ENCODE measurements at places on chromosomes 3 and 15.
A peak's percentile ranks its signal among the peaks of the same experiment; 100 is the strongest.

DNA sequence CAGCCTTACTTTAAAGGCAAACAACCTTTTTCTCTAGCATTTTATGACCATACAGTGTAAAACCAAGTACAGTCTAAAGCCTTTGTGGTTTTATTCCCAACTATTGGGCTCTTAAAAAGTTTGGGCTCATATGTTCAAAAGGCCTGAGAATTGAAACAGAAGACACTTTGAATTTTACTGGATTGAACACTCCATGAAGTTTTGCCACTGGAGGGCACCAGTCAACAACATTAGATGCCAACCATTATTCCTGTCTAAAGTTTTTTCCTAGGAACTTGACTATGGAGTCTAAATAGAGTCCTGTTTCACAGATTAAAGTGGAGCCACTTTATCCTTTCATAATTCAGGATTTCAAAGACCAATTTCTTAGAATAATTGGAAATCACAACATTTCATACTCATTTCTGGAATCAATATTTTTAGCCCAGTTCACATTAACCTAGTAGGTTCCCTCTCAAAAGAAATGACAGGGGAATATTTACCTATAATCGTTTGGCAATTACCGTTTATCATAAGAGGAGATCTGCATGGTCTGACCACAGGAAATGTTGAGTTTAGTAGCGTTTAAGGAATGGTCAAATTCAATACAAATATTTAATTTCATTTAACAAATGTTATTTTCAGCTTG, 244.1 kb upstream of the PDZRN3 start:
- DNase-seq = no peak

DNA sequence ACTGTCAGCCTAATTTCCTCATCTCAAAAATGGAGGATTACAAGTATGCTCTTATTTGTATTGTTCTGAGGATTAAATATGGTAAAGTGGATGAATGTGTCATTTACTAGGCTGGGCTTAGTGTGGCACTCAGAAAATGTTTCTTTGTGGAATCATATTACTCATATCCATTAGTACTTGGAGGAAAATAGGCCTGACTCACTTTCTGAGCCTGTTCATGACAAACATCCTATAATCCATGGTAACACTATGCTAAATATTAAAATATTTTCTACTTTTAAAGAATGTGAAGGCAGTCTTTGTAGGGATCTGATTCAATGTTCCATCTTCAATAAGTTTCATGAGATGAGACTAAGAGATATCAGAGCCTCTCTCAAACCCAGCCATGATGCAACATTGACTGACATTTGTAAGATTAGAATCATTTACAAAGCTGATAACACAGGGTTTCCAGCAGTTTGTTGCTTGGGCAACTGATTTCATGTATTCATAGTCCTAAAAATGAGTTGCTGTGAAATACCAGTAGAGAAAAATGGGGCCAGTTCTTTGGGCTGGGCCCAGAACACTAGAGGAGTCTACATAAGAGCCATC, 1048.5 kb downstream of the NTRK3 start:
- no peak for DNase-seq

DNA sequence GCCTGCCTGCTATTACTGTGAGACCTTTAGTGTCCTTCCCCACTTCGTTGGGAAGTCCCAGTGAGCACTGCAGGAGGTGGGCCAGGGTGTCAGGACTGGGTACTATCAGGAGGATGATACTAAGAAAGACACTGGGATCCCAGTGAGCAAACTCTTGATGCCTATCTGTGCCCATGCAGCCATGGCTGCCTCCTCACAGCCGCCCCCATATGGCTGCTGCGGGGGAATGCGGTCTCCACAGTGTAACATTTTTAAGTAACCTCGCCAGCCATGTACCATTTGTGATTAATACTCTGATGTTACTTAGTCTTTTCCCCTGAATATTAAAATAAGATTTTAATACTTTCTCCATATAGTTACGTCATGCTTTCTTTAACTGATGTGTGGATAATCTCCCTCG, 312.2 kb downstream of the RYR3 start:
- no peak for DNase-seq

- peak; percentile 92 for DNase-seq
Measured at GRCh38 chr15:75625542-75626347, at the start of gene SNUPN. Gene SNUPN (minus strand): TSS chr15:75625725. CDS start chr15:75621051, 4,674 bp downstream.

GRCh38 chr3:20060974-20061685, 20.9 kb downstream of the KAT2B start:
- no peak for DNase-seq

DNA sequence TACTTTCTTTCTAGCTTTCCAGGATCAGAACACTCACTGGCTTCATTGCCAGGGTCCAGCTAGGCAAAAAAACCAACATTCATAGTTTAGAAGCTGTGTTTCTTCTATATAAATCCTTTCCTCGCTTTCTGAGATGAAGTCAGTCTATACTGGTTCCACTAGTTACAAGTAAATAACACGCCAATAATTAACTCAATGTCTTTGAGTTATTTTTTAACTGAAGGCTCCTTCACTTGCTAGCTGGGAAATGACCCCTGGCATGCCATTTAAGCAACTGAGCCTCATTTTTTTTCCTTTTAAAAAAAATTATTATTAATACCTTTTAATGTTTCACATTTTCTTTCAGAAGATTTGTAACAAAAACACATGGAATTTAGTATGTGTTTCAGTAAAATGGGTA, 2.1 kb upstream of the CCDC174 start:
- DNase-seq = no peak

GRCh38 chr3:72811571-72811970, 36.7 kb downstream of the SHQ1 start:
- DNase-seq = no peak

DNA sequence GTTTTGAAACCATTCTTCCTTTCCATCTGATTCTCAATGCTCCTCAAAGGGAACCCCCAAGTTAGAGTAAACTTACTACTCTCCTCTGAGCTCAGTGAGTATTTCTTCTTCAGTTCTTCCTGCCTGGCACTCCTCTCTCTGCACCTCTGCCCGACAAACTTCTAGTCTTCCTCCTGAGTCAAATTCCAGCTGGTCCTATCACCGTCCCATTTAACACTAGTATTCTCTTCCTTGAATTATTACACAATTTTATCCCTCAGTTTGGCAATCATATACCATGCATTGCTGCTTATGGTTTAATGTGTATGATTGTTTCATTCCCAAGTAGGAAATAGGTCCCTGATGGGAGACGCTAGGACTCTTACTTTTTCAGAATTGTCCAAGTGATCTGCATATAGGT, 279.7 kb downstream of the MECOM start:
- DNase-seq = no peak

- no peak for DNase-seq
Measured at GRCh38 chr3:128263946-128264345, 110.7 kb downstream of the EEFSEC start.

DNA sequence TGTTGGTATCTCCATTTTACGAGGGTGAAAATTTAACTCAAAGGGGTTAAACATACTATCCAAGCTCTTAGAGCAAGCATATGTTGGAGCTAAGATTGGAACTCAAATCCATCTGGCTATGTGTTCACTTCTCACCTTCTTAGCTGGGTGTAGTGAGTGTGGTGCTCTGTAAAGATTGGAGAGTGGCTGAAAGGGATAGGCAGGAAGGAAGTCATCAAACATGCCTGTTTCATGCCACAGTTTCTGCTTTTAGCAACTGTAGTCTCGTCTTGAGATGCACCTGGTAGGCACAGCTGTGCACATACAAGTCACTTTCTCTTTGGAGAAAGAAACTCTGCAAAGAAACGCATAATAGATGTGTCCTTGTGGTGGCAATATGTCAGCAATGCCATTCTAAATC, 189.1 kb upstream of the MDFIC2 start:
- no peak for DNase-seq

DNA sequence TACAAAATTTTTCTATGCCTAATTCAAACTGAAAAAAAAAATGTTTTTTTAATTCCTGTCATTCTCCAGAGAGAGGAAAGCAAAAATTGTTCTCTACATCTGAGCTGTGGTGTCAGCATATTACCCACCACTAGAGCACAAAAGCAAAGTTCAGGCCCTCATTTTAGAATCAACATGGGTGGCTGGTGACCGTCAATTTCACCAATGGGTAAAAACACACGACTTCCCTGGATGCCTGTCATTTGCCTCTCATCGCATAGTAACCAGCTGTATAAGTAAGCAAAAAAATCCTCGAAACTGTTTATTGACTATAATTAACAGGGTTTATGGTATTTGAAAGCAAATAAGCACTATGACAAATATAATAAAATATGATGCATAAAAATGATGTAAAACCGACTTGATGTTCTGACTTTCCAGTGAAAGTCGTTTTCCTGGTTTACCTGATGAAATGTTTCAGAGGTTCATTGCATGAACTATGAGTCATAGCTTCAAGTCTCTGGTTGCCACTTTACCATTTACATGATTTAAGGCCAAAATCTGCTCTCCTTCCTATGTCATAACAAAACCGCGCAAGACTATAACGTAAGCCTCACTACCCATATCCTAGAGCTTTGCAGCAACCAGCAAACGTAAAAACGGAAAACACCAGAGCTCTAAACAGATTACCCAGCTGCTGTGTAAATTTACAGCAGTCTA, 60.5 kb downstream of the THBS1 start:
- DNase-seq = no peak

DNA sequence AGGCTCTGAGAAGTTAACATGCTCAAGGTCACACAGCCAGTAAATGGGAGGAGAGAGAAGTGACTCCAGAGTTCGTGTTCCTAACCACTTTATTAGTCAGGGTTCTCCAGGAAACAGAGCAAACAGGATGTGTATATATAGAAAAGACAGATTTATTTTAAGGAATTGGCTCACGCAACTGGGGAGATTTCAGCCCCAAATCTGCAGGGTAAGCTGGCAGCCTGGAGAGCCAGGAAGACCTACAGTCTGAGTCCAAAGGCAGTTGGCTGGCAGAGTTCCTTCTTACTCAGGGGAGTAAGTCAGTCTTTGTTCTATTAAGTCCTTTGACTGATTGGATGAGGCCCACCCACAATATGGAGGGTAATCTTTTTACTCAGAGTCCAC, 118.2 kb upstream of the PROK2 start:
- DNase-seq = no peak

DNA sequence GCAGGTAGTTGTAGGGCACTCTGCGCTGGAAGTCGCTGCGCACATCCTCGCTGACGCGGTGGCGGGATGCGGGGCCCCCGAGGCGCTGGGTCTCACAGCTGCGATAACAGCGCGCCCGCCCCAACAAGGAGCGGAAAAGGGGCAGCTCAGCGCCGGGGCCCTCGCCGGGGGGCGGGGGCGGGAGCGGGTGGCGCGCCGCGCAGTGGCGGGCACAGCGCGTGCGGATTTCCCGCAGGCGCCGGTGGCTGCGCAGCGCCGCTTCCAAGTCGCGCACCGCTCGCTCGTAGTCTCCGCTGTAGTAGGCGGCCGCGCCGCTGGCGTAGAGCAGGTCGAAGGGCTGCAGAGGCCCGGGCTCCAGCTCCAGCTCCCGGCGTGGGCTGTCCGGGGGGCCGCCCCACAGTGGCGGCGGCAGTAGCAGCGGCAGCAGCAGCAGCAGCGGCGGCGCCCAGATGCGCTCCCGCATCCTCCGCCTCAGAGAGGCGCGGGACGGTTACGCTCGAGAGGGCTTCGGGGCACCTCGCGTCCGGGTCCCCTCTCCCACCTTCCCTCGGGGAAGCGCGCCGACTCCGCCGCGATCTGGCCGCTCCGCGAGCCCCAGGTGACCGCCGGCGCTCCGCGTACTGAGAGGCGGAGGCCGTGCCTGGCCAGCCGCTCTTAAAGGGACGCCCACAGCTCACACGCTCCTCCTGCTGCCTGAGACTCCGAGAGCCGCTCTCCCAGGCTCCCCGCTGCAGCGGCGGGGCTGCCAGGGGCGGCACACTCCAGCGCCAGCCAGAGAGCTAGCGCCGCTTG, at the start of gene P3H2:
TSS of gene P3H2 (minus strand) at position 629 of the 792 bp plus-strand sequence. CDS start at position 463, 166 bp downstream.
- peak; percentile 19 for DNase-seq

- DNase-seq = no peak
Measured at GRCh38 chr15:25536801-25537611, 98.2 kb upstream of the UBE3A start.

DNA sequence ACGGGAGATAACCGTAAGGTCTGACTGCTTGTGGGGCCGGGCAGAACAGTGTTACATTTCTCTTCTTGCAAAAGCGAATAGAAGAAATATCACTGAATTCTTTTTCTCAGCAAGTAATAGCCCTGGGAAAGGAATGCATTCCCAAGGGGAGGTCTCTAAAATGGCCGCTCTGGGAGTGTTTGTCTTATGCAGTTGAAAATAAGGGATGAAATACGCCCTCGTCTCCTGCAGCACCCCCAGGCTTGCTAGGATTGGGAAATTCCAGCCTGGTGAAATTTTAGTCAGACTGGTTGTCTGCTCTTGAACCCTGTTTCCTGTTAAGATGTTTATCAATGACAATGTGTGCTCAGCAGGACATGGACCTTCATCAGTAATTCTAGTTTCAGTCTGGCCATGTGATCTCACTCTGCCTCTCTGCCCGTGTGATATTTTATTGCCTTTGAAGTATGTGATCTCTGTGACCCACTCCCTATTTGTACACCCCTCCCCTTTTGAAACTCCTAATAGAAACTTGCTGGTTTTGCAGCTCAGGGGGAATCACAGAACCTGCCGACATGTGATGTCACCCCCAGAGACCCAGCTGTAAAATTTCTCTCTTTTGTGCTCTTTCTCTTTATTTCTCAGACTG, 715.6 kb downstream of the ROBO1 start:
- no peak for DNase-seq

GRCh38 chr3:150751781-150752263, 11.1 kb downstream of the SIAH2 start:
- DNase-seq = no peak

DNA sequence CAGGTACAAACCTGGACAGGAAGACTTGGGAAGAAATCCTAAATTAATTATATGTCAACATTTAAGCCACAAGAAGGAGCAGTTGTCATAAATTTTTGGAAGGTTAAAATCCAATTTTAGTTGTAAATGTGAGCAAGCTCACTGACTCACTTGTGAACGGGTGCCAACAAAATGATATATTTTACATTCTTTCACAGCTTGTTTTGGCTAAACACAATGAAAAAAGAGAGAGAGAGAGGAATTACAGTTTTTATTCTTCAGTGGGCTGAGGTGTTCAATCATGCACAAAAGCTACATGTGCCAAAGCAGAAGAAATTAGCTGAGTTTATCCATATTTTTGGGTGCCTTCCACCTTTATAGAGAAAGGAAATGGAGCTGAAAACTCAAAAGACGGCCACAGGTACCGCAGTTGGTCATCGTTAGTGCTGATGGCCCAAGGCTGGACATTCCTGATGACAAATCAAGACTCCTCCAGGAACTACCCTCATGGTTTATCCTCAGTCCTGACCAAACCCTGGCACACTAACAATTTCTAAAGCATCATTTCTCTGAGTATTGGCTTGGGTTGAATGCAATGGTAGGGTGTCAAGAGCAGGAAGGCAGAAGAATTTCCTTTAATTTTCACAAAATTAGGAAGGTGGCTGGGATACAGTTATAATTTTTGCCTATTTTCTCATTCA, 37.6 kb upstream of the WNT5A start:
- DNase-seq = no peak

Data from stimulated activated CD8-positive, alpha-beta memory T cell treated with anti-CD3 and anti-CD28 coated beads, Interleukin-15, amount 100 ng/mL, for 48 hours (primary cell).